ENCODE measurements at places on chromosomes 16 and 17.
A peak's percentile ranks its signal among the peaks of the same experiment; 100 is the strongest.

DNA sequence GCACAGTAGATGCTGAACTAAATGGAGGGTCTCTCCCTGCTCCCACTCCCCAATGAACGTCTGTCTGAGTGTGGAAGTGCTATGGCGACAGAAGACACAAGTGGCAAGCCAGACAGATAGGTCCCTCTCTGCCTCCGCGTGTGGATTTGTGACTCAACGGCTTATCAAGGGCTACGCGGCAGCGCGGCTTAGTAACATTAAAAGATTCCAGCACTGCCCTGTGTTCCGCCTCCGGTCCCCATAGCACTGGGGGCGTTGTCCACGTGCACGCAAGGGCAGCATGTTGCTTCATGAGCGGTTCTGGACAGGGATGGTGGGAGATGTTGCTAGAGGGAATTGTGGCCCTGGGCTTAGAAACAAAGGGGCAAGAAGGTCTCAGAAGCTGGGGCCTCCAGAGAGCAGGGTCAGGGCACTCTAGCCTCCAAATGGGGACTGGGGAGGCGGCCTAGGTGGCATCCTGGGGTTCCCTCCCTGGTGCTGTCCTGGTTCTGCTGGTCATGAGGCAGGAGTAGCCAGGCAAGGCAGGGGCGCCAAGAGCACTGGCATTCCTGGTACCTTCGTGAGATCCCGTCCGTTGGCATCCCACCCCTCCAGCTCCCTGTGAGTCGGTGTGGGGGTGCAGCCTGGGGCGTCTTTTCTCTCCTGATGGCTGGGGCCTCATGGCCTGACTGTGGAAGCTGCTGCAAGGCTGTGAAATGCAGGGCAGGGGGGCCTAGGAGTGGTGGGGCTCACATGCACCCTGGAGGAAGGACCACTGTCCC, 9.1 kb downstream of the CRHR1 start:
- no peak for DNase-seq

DNA sequence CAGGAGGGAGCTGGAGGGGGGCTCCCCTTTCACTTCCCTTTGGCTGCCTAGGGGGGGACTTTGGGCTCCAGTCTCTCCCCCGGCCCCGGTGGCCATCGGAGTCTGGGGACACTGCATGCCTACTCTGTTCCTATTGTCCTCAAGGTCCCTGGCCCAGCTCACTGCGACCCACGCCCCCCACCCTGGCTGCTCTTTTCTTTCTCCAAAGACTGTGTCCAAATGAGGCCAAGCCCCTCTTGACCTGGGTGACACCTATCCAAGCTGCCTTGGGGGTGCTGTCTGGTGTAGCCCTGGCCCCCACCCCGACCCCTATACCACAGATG, 12.9 kb downstream of the UBALD1 start:
- no peak for DNase-seq

DNA sequence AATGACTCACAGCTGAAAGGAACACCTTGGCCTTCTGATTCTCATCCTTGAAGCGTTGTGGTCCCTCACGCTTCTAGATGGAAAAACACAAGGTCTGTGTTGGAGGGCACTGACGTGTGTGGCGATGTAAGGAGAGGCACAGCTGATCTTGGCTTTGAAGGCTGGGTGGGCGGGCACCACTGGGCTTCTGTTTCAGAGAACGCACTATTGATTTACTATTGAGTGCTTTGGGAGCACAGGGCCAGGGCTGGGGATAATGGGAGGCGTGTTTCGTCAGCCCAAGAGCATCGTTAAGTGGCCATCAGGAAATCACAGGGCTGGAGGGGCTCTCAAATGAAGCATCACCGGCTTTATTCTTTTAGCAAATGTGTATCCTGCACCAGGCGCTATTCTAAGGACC, 70.7 kb downstream of the CMIP start:
- no peak for DNase-seq

GRCh38 chr16:74271872-74272271, 24.7 kb upstream of the PSMD7 start:
- DNase-seq: no peak

DNA sequence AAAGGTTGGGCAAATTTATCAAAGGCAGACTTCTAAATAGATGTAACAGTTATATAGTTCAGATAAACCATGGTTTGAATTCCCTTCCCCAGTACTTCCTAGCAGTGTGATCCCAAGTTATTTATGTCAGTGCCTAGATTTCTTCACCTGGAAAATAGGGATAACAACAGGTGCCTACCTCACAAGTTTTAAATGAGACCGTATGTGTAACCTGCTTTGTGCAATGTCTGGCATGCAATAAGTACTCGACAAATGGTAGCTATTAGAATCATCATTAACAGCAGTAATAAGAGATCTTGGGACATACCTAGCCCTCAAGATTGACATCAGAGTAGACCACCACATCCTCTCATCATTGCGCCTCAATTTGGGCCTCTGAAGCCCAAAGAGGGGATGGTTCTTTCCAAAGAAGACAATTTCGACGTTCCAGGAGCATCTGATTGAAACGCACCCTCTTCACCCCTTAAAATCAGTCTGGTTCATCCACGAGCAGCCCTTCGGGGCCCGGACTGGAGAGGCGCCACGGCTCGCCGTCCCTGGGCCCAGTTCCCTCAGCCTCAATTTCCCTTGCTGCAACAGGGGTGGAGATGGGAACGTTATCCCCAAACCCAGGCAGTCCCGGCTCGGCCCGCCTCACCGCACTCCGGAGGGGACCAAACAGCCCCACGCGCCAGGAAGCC, 541 bp downstream of the ACACA start:
- DNase-seq: no peak

DNA sequence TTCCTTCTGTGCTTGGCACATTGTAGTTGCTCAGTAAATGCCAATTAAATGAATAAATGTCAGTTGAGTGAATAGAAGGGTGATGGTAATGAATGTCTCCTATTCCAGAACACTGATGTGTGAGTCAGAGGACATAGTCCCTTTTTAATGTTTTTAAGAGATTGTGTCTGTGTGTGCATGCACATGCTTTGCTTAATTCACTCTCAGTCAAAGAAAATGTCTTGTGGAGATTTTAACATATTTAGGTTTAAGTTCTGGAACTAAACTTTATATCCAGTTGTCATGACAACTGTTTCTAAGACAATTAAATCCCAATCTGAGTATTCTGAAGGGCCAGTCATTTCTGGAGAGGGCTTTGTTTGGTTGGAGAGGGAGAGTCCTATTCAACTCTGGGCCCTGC, 255.3 kb upstream of the CDH11 start:
- DNase-seq: no peak

DNA sequence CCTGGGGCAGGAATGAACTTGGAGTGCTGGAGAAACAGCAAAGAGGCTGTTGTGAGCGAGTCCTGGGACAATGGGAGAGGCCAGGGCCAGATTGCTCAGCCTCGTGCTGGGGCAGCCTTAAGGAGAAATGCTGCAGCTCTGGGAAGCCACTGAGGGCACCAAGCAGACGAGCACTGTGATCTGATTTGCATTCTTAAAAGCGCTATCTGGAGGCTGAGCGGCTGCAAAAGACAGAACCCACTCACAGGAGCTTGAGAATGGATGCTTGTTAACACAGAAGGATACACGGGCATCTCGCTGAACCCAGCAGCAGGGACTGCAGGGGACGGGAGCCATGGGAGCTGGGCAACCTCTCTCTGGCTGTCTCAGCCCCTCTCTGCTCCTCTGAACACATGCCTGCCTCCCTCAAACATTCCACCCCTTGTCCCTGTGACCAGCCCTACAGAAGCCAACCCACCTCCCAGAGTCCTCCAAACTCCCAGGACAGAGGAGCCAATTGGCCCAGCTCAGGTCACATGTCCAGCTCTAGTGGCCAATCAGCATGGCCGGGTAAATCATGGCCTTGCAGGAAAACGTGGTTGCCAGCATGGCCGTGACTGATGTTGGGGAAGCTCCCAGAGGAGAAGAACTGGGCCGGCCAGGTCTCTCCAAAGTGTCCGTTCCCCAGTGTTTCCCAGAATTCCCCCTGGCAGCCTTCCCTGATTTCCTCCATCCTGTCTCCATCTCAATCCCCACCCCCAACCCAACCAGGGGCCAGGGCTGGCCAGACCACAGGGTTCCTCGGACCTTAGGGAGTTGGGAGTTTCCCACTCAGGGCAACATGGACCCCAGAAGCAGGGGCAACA, 60.3 kb downstream of the GSG1L start:
- no peak for DNase-seq

DNA sequence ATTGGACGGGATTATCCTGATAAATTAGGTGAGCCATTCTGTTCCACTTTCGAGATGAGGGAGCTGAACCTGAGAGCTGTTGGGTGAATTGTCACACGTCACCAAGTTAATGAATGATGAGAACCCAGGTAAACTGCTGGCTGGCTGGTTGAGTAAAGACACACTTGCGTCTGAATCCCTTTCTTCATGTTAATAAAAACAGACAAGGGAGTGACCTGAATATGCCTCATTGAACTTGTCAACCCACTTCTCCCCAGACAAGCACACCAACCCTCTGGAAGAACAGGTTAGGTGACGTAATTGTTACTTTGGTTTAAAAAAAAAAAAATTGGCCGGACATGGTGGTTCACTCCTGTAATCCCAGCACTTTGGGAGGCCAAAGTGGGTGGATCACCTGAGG, 400.9 kb upstream of the CDH5 start:
- no peak for DNase-seq

DNA sequence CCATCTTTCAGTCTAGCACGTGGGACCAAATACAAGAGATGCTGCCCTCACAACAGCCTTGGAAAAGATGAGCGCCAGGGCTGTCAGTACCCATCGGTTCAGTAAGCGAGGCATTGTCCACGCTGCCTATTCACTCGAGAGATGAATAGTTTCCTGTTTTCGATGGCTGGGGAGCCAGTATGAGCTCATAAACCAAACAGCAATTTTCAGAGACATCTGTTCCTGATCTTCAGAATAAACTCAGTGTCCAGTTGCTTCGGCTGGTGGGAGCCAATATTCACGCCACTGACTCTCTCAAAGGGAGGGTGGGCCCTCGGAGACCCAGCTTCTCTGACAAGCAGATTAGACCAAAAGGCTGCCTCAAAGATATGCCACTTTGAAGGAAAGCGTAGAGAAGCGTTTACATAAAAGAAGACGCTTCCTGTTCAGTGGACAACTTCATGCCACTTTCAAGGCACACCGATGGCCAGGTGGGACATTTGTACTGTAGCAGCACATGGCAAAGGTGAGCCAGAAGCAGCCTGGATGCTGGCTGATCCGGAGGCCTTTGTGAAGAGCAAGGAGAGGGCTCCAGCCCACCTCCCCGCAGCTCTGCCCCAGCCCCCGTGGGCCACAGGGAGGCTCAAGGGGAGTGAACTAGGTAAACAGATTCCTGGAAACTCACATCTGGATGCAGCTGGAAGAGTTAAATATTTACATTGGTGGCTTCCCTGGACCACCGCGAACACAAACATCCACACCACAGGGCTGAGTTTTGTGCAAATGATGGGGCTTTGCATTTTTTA, 6.0 kb downstream of the TIMM22 start:
- no peak for DNase-seq

DNA sequence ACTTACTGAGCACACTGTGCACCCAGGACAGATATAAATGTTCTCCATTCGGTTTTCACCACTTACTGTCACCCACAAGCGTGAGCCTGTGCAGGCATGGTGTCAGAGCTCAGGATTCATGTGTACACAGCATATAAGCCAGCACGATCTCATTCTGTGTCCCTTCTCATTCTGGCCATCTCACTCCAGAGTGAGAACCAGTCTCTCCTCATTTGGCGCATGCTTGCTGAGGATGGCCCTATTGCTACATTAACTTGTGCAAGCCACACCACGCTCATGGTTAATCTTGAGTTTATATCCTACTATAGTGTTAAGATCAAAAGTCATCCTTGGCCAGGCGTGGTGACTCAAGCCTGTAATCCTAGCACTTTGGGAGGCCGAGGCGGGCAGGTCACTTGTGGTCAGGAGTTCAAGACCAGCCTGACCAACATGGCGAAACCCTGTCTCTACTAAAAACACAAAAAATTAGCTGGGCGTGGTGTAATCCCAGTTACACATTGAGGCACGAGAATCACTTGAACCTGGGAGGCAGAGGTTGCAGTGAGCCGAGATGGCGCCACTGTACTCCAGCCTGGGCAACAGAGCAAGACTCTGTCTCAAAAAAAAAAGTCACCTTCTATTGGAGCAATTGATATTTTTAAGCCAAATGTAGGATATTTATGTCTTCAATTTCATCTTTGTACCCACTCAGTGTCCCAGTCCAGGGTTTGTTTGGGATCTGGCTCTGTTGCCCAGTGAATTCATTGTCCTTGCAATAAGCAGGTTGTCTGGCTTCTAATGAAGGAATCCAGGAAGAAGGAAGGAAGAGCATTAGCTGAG, 20.9 kb downstream of the SOCS1 start:
- no peak for DNase-seq

- DNase-seq: peak; percentile 83
Measured at GRCh38 chr17:80252871-80253270, 7.8 kb upstream of the RNF213 start.

Measured in stimulated activated CD4-positive, alpha-beta T cell treated with anti-CD3 and anti-CD28 coated beads, TNF-alpha, amount 100 ng/mL, for 1 hour (primary cell).